Fibroblast of skin of back (primary cell): ENCODE measurements at places on chromosomes 5 and 9.

- DNase-seq: peak; percentile 11
Observed at GRCh38 chr9:104177003-104177611, 83.0 kb downstream of the SMC2 start.

DNA sequence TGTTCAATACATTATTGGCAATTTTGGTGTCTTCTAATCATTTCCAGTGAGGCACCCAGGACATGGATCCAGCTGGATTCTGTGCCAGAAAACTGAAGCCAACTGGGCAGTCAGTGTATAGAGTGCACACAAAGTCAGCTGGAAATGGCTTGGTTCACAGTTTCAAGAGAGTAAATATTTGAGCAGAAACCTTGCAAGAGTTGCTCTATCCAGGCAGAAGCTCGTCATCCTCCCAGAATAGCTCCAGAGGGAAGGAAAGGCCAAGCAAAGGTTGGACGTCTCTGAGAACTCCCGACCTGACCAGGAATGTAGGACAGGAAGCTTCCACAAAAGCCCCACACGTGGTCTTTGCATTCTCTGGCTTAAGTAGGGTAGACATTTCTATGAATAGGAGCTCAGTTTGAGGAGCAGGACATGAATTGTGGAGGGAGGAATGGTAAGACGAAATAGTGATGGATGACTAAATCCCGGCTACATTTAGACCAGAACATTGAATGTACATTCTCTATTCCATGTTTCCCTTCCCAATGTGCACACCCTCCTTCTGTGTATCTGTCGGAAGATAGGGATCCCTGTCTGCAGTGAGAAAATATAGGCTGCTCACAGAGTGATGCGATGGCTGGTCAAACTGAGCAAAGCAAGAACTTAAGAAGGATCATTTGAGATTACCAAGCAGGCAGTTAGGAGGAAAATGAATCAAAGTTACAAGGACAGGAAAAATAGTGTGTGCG lies 72.7 kb upstream of the FCN2 start:
- peak; percentile 83 for DNase-seq

- no peak for DNase-seq
Observed at GRCh38 chr9:126636983-126637798, 23.5 kb downstream of the LMX1B start.

DNA sequence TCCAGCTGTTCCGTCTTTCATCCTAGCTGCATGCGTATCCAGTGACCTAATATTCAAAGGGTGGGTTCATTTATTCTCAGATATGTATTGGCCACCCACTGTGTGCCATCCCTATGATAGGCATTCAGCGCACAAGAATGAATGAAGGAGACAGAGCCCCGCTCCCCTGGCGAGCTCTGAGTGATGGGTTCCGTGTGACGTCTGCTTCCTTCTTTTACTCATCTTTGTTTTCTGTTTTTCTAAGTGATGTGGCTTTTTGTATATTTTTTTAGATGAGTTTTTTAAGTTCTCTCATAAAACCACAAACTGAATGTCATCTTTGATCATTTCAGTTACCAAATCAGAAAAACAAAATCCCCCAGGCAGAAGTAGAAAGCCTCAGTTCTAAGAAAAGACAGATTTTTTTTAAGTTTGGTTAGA lies 168.3 kb upstream of the OTULINL start:
- DNase-seq: peak; percentile 88

DNA sequence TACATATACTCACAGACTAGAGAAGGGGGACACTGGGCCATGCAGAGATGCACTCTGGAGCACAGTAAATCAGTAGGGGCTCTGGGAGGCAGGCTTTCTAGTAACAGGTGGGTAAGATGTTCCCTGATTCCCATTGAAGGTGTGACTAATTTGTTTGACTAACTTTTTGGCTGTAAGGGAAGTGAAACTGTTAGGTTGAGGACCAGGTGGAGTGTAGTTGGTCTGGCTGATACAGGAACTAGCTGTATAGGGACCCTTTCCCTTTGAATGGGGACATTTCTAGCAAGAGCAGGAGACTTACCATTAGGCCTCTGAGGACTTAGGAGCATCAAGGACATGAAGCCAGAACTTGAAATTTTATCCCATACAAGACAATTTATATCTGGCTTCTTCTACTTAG lies 989.6 kb upstream of the COX7C start:
- no peak for DNase-seq

DNA sequence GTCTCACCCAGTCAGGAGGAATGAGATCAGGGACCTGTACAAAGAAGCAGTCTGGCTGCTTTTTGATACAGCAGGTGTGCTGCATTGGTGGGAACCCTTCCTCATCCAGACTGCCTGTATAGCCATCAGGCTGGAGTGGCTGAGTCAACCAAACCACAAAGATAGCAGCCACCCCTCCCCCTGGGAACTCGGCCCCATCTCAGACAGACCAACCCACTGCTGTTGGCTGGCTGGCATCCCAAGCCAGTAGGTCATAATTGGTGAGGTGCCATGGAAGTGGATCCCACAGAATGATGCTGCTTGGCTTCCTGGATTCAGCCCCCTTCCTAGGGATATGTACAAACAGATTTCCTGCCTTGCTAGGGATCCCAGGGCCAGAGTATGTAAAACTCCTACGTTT lies 60.9 kb downstream of the YTHDC2 start:
- peak; percentile 83 for DNase-seq

DNA sequence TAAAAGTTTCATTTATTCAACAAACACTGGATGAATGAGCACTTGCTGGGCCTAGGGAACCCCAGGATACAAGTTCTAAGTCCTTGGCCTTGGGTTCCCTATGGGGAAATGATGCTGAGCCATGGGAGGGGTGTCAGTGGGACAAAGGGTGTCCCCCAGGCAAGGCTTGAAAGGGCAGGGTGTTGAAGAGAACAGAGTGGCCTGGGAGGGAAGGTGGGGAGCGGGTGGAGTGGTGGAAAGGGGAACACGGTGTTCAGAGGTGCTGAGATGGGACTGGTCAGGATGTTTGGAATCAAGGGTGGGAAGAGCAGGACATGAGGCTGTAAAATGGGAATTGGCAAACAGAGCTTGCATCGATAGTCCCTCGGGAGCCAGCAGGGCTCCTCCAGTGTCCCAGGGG lies 61.8 kb downstream of the PPARGC1B start:
- DNase-seq: no peak

GRCh38 chr5:67021521-67021920 lies 175.1 kb downstream of the CD180 start:
- DNase-seq: no peak
